ENCODE measurements at places on chromosomes 1 and 21.
A peak's percentile ranks its signal among the peaks of the same experiment; 100 is the strongest.

GRCh38 chr1:36273024-36273423 is 33.1 kb upstream of the SH3D21 start:
- DNase-seq, result no peak

DNA sequence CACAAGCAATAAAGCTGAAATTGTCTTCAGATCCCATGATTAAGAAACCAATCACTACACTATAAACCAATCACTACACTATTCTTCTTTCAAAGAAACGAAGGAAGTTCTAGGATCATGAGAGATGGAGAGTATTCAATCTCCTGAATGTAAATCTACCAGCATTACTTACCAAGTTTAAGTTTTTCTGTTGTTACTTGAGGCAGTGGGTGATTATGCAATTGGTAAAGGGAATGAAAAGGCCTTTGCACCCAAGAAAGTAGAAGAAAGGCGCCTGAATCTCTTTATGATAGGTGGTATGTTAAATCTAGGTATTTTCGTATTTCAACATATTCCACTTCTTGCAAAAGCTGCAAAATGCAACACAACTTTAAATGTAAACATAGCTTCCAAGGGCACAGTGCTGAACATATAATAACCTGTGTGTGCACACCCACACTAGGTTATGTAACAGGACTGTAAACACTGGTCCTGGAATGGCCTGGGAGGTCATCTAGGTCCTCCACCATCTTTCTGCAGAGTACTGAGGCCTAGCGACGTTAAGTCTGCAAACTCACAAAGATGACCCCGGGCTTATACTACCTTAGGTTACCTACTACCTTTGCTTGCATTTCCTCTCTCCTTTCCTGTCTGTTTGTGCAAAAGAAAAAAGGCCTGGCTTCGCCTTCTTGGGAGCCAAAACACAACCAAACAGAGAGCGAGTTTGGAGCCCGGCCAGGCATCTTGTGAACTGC is 1.1 kb upstream of the UAP1 start:
- DNase-seq, result peak; percentile 18

GRCh38 chr1:226772446-226773139 is 33.5 kb upstream of the ITPKB start:
- DNase-seq, result no peak

DNA sequence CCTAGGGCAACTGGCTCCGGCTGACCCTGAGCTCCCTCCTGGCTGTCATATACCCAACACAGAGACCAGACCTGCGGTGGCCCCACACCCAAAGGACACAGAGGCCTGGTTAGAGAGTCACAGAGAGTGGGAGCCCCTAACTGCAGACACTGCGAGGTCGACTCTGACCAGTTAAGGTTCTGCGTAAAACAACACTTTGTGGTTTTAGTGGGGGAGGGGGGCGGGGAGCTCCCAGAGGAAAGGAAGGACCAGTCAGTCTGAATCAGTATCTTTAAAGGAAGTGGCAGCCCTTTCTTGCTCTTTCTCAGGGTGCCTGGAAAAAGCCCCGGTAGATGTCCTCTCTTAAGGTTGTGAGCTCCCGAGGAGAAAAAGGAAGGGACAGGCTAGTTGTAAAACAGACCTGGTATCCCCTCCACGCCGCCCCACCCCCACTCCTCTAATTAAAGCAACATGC is 2.4 kb downstream of the SSBP3 start:
- no peak for DNase-seq

GRCh38 chr1:247906504-247907047 is 11.2 kb downstream of the OR2W3 start:
- DNase-seq, result no peak

DNA sequence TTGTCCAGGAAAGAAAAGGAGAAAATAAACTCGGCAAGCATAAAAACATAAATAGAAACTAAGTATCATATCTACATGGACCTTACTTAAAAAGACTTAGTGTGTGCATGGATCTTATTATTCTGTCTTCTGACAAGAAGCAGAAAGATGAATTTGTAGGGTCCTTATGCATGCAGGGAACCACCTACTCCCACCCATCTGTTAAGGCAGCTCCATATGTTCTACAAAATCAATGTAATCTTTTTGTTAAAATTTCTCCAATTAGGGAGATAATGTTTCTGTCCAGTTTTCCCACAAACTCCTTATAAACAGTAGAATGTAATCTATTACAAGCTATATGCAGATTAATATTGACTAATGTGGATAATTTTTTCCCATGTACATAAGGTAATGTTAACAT is 13.9 kb upstream of the PTPN14 start:
- DNase-seq, result no peak

GRCh38 chr1:226738995-226739695 is at the start of gene ITPKB:
TSS of gene ITPKB (minus strand) at chr1:226739282. CDS start at chr1:226737458, 1,824 bp downstream.
- no peak for DNase-seq

DNA sequence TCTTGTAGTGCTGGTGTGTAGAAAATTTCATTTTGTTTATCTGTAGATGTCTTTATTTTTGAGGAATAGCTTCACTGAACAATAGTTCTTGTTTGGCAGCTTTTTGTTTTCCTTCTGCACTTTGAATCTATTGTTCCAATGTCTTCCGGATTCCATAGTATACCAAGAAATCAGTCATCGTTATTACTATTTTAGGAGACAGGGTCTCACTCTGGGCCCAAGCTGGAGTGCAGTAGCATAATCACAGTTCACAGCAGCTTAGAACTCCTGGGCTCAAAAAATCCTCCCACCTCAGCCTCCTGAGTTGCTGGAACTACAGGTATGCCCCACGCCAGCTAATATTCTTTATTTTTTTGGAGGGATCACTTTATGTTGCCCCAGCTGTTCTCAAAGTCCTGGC is 67.7 kb upstream of the RGS2 start:
- no peak for DNase-seq

GRCh38 chr21:42300045-42300583 is 15.1 kb downstream of the TFF3 start:
- DNase-seq, result no peak

DNA sequence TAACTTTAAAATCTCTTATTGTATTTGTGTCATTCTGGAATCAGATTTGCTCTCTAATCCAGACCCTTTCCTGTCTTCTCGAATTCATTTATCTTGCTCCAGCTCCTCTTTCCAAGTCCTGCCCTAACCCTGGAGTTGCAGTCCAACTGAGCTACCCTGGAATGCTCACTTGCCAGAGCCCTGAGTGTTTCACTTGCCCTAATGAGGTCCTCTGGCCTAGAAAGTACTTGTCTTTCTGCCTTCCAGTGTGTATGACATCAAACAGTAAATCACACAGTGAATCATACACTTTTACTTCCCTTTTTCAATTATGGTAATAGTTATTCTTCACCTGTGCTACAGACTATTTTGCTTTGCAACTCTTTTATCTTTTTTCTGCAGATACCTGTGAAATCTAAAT is 96.9 kb downstream of the NEK7 start:
- no peak for DNase-seq

DNA sequence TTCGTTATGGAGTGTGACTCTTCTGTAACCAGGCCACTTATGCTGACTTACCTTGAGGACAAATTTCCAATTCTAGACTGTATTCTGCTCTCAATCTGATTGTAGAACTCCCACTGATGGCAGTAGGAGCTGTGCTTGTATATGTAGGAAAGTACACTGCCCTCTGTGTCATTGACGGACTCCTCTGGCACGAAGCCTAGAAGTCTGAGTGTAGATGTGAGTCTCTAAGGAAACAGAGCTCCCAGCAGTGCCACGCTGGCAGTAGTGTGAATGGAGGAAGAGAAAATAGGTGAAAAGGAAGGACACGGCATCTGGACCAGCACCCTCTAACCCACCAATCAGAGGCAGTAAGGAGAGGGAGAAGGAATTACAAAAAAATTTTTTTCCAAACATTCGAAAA is 130.4 kb upstream of the ADGRL2 start:
- DNase-seq, result peak; percentile 9

- no peak for DNase-seq
Observed at GRCh38 chr1:118258975-118259374, 73.9 kb upstream of the SPAG17 start.

GRCh38 chr1:209607102-209607794 is 23.7 kb downstream of the CAMK1G start:
- DNase-seq, result no peak
